Naive B cell (primary cell): ENCODE measurements at places on chromosomes 2 and 18. TPM values are rescaled to one million over a fixed set of nuclear protein-coding genes. Genes with fewer than 3 reads are reported as not detected.

DNA sequence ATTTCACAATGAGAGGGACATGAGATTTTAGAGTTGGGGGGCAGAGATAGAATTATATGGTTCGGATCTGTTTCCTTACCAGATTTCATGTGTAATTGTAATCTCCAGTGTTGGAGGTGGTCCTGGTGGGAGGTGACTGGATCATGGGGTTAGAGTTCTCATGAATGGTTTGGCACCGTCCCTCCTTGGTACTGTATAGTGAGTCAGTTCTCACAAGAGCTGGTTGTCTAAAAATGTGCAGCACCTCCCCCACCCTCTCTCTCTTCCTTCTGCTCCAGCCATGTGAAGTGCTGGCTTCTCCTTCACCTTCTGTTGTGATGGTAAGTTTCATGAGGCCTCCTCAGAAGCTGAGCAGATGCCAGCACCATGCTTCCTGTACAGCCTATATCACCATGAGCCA lies 138.1 kb downstream of the SCG2 start:
- no peak overlapping the region for H3K4me3 ChIP-seq
- H3K4me1 ChIP-seq, result no peaks in the 10 kb centered on the region
- H3K27me3 ChIP-seq, result no peaks in the 10 kb centered on the region
- no peak overlapping the region for H3K27ac ChIP-seq

DNA sequence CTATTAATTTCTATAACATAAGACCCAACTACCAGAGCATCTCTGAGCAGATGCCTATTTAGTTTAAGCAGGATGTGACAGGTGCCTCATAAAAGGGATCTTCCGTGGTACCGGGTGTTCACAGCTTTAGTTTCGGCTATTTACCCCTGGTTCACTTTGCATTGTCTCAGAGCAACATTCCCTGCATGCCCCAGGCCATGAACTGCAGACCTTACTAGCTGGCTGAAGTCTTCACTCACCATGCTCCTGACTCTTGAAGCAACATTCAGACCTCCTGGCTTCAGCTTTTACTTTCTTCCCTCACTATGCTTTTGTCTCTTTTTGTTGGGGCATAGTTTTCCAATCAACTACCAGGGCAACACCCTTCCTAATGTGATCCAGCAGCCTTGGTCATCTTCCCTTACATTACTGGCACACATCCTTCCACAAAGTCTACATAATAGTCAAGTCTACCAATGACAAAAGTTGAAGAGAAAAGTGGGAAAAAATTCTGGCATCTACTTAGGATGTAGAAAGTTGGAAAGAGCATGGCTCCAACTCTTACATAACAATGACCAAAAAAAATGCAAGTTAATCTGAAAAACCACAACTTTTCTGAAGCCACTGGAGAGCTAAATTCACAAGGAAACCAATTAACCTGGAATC lies 99.2 kb downstream of the SESTD1 start:
- no peak overlapping the region for H3K27ac ChIP-seq
- H3K4me3 ChIP-seq, result no peak overlapping the region
- no peaks in the 10 kb centered on the region for H3K27me3 ChIP-seq
- peaks cover 49% of the 10 kb centered on the region for H3K36me3 ChIP-seq
- DNase-seq, result no peak

DNA sequence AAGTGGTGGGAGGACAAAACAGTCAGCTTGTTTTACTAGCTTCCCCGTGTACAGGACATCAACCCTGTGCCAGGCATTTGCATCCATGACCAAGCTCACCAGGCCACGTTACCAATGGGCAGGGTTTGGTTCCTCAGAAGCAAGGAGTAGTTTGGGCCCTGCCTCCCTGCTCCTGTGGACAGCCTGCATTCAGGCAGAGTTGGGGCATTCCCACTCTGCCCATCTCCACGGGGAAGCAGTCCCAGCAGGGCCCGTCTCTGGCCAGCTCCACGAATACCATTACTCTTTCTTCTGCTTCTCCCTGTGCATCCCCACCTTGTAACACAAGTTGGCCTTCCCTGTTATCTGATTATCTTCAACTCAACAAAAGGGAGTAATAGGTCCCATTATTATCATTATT lies 54.0 kb upstream of the RIOK3 start:
- H3K4me1 ChIP-seq, result no peaks in the 10 kb centered on the region
- H3K4me3 ChIP-seq, result no peak overlapping the region
- DNase-seq, result no peak
- no peak overlapping the region for H3K27ac ChIP-seq
- H3K27me3 ChIP-seq, result no peaks in the 10 kb centered on the region

GRCh38 chr2:189129971-189130370 lies 49.6 kb downstream of the COL5A2 start:
- no peaks in the 10 kb centered on the region for H3K36me3 ChIP-seq
- H3K27ac ChIP-seq, result no peak overlapping the region
- H3K27me3 ChIP-seq, result no peaks in the 10 kb centered on the region
- no peak overlapping the region for H3K4me3 ChIP-seq
- no peak for DNase-seq

- H3K36me3 ChIP-seq, result no peaks in the 10 kb centered on the region
- H3K27me3 ChIP-seq, result no peaks in the 10 kb centered on the region
- DNase-seq, result no peak
- no peak overlapping the region for H3K27ac ChIP-seq
These were observed 144.6 kb upstream of the EPHA4 start for GRCh38 chr2:221716426-221717303.

- no peaks in the 10 kb centered on the region for H3K27me3 ChIP-seq
- H3K4me1 ChIP-seq, result peaks cover 7% of the 10 kb centered on the region
- H3K36me3 ChIP-seq, result no peaks in the 10 kb centered on the region
- no peak overlapping the region for H3K27ac ChIP-seq
These were observed 190.4 kb downstream of the BABAM2 start for GRCh38 chr2:28080911-28081310.

DNA sequence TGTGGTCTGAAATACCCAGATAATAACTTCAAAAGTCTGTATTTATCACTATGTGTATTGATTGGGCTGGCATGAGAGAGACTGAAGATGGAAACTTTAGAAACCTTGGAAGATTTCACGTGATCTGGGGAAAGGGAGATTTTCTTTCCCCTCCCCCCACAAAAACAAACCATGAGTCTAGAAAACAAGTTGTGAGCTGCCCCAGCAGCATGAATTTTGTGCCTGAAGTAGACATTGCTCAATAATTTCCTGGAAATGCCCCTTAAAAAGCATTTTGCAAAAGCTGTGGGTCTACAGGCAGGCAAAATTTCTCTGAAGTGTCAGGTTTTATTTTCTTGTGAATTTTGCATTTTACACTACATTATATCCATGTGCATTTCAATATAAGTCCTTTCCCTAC lies 101.8 kb downstream of the ETAA1 start:
- H3K4me3 ChIP-seq, result no peak overlapping the region
- no peaks in the 10 kb centered on the region for H3K27me3 ChIP-seq
- no peak overlapping the region for H3K27ac ChIP-seq
- DNase-seq, result no peak
- H3K36me3 ChIP-seq, result no peaks in the 10 kb centered on the region

- no peak overlapping the region for H3K27ac ChIP-seq
- no peak overlapping the region for H3K4me3 ChIP-seq
- H3K27me3 ChIP-seq, result no peaks in the 10 kb centered on the region
- no peak for DNase-seq
- no peaks in the 10 kb centered on the region for H3K36me3 ChIP-seq
These were observed 30.2 kb downstream of the NYAP2 start for GRCh38 chr2:225429717-225430116.

DNA sequence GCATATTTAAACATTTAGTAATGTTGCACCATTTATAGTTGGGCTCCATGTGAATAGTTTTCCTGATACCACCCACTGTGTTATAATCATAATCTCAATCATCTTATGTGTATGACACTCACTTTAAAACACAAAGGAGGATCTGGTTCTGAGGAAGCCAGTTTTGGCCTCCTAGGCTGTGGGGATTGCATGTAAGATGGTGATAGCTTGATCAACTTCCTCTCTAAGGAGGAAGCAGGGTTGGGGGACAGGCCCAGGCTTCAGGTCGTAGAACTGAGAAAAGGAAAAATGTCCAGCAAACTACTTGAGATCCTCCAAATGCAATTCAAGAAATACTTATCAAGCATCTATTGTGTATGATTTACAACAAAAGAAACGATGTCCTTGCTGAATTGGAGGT lies 4.9 kb upstream of the PPM1B start:
- H3K27ac ChIP-seq, result no peak overlapping the region
- H3K4me1 ChIP-seq, result peaks cover 10% of the 10 kb centered on the region
- H3K36me3 ChIP-seq, result peaks cover 3% of the 10 kb centered on the region
- H3K4me3 ChIP-seq, result no peak overlapping the region
- H3K27me3 ChIP-seq, result no peaks in the 10 kb centered on the region

- H3K36me3 ChIP-seq, result no peaks in the 10 kb centered on the region
- no peak overlapping the region for H3K4me3 ChIP-seq
- H3K27ac ChIP-seq, result no peak overlapping the region
- no peak for DNase-seq
- H3K4me1 ChIP-seq, result no peaks in the 10 kb centered on the region
These were observed 94.8 kb downstream of the RAPGEF4 start for GRCh38 chr2:172830482-172830881.

- H3K4me3 ChIP-seq, result no peak overlapping the region
- no peaks in the 10 kb centered on the region for H3K36me3 ChIP-seq
- DNase-seq, result no peak
- no peak overlapping the region for H3K27ac ChIP-seq
- H3K27me3 ChIP-seq, result peaks cover 65% of the 10 kb centered on the region
These were observed 138.2 kb upstream of the PKDCC start for GRCh38 chr2:41909584-41909983.

DNA sequence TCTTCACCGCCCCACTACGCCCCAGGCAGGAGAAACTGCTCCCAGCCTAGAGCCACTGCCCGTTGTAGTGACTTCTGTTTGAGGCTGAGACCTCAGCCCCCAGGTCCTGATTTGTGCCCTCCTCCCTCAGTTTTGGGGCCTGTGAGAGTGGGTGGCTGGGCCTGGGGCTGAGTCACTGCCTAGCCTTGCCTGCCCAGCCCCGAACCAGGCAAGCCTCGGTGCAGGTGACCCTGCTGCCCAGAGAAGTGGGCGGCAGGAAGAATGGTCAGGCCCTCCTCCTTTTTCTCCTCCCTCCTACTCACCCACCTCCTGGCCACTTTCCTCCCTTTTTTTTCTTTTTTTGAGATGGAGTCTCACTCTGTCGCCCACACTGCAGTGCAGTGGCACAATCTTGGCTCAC lies 66.6 kb downstream of the ZFP36L2 start:
- no peak overlapping the region for H3K4me3 ChIP-seq
- peak overlapping the region; percentile 98 for H3K27ac ChIP-seq
- no peaks in the 10 kb centered on the region for H3K36me3 ChIP-seq
- DNase-seq, result no peak
- H3K27me3 ChIP-seq, result no peaks in the 10 kb centered on the region

GRCh38 chr2:152883951-152884487 lies 165.6 kb downstream of the ARL6IP6 start:
- H3K27me3 ChIP-seq, result no peaks in the 10 kb centered on the region
- DNase-seq, result no peak
- H3K4me3 ChIP-seq, result no peak overlapping the region
- H3K27ac ChIP-seq, result no peak overlapping the region
- H3K4me1 ChIP-seq, result no peaks in the 10 kb centered on the region

- H3K4me3 ChIP-seq, result no peak overlapping the region
- no peak for DNase-seq
- peaks cover 17% of the 10 kb centered on the region for H3K36me3 ChIP-seq
- H3K27me3 ChIP-seq, result no peaks in the 10 kb centered on the region
- H3K27ac ChIP-seq, result no peak overlapping the region
- H3K4me1 ChIP-seq, result no peaks in the 10 kb centered on the region
These were observed 32.4 kb downstream of the DYNC1I2 start for GRCh38 chr2:171719660-171720059.

DNA sequence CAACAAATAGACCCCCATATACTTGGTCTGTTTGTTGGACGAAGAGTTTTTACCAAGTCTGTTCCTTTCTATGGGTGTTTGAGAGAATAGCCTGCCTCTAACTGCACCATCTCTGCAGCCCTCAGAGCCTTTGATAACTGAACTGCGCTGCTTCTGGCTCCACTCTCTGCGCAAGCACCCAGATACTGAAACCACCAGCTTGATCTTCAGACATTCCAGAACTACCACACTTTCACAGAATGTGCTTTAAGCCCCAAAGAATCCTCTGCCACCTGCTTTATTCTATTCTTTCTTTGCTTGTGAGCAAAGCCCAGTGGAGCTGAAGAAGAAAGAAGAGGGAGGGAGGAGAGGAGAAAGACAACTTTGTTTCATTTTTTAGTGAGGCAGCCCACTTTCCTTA lies 380.7 kb downstream of the BCL11A start:
- H3K27ac ChIP-seq, result no peak overlapping the region
- DNase-seq, result no peak
- H3K4me1 ChIP-seq, result no peaks in the 10 kb centered on the region

GRCh38 chr2:30684516-30684915 lies 122.7 kb downstream of the CAPN13 start:
- no peak overlapping the region for H3K4me3 ChIP-seq
- H3K27ac ChIP-seq, result no peak overlapping the region
- DNase-seq, result no peak
- H3K27me3 ChIP-seq, result no peaks in the 10 kb centered on the region
- peaks cover 10% of the 10 kb centered on the region for H3K4me1 ChIP-seq
- no peaks in the 10 kb centered on the region for H3K36me3 ChIP-seq

GRCh38 chr18:69752737-69753380 lies 194.8 kb downstream of the CD226 start:
- no peaks in the 10 kb centered on the region for H3K36me3 ChIP-seq
- H3K27ac ChIP-seq, result no peak overlapping the region
- no peaks in the 10 kb centered on the region for H3K4me1 ChIP-seq
- H3K27me3 ChIP-seq, result no peaks in the 10 kb centered on the region

GRCh38 chr2:18589354-18589753 lies at the start of gene NT5C1B:
NT5C1B (minus strand) TSS chr2:18589569; CDS start chr2:18589468, 101 bp downstream.
- no peak within 1 kb of the TSS for H3K4me3 ChIP-seq
- H3K27ac ChIP-seq, result no peak within 1 kb of the TSS
- DNase-seq, result no peak
- peaks cover 11% of the 10 kb centered on the region for H3K36me3 ChIP-seq
- no peaks in the 10 kb centered on the region for H3K4me1 ChIP-seq
- no peaks in the 10 kb centered on the region for H3K27me3 ChIP-seq

- H3K27ac ChIP-seq, result no peak overlapping the region
- H3K4me1 ChIP-seq, result no peaks in the 10 kb centered on the region
- DNase-seq, result no peak
- no peak overlapping the region for H3K4me3 ChIP-seq
These were observed 337.0 kb downstream of the MBD2 start for GRCh38 chr18:53887447-53887846.

Gene FOSL2
- 0.09 TPM for polyA plus RNA-seq

Gene ERMN
- polyA plus RNA-seq, result 0.28 TPM

Gene SLC4A5
- 0.70 TPM for polyA plus RNA-seq

Gene LONRF2
- polyA plus RNA-seq, result not detected

Gene MC4R
- polyA plus RNA-seq, result not detected

Gene IL1RL1
- not detected for polyA plus RNA-seq
